ENCODE measurements at places on chromosomes 2 and 18.

- no peak overlapping the region for H3K27ac ChIP-seq
- peaks cover 5% of the 10 kb centered on the region for H3K4me1 ChIP-seq
- no peaks in the 10 kb centered on the region for H3K36me3 ChIP-seq
These were observed 562.8 kb downstream of the TNS1 start for GRCh38 chr2:217440000-217440399.

DNA sequence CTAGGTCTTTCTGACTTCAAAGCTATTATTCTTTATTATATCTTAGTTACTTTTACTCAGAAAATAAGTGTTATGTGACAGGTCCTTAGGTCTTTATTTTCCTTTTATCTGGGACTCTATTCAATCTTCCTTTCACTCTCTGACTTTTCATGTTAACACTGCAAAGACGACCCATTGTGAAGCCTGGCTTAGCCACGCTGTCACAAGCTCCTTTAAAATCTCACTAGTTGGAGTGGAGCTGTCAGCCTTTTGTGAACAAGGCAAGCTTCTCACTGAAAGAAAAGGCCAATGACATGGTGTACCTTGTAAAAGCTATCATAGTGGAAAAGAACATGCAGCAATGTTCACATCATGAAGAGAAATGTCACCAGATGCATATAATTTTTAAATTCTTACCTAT, 1130.7 kb upstream of the FAM98A start:
- H3K4me3 ChIP-seq = no peak overlapping the region
- no peaks in the 10 kb centered on the region for H3K36me3 ChIP-seq
- no peaks in the 10 kb centered on the region for H3K27me3 ChIP-seq
- DNase-seq = peak; percentile 43
- no peak overlapping the region for H3K27ac ChIP-seq
- H3K4me1 ChIP-seq = no peaks in the 10 kb centered on the region

- H3K27me3 ChIP-seq = no peaks in the 10 kb centered on the region
- H3K27ac ChIP-seq = no peak overlapping the region
- DNase-seq = no peak
- H3K4me1 ChIP-seq = peaks cover 11% of the 10 kb centered on the region
- no peaks in the 10 kb centered on the region for H3K36me3 ChIP-seq
These were observed 211.6 kb upstream of the TNP1 start for GRCh38 chr2:217071416-217071815.

DNA sequence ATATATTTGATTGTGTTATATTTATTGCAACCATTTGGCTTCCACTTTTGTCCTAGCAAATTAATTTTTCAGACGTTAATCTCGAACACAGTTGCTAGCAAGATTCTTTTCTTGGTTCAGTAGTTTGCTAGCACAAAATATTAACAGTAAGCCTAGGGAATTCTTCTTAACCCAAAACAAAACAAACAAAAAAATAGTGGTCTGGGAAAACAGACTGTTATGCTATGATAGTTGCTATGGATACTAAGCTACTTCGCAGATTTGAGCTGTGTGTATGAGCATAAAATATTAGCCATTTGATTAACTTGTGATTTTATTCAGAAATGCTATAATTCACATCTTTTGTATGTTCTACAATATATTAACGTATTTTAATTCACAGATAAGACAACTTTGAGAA, 541.5 kb upstream of the NETO1 start:
- no peaks in the 10 kb centered on the region for H3K36me3 ChIP-seq
- H3K4me1 ChIP-seq = no peaks in the 10 kb centered on the region
- no peaks in the 10 kb centered on the region for H3K27me3 ChIP-seq
- no peak overlapping the region for H3K4me3 ChIP-seq
- DNase-seq = no peak
